ENCODE measurements at places on chromosomes 7 and 10.

GRCh38 chr10:132612571-132613504, 75.3 kb downstream of the INPP5A start:
- DNase-seq, result no peak

GRCh38 chr7:17632384-17632783, 307.9 kb downstream of the SNX13 start:
- DNase-seq, result no peak

GRCh38 chr10:103855424-103855823, at the start of gene SH3PXD2A:
TSS of gene SH3PXD2A (minus strand) at chr10:103855576. CDS start at chr10:103855266, 310 bp downstream.
- DNase-seq, result no peak

DNA sequence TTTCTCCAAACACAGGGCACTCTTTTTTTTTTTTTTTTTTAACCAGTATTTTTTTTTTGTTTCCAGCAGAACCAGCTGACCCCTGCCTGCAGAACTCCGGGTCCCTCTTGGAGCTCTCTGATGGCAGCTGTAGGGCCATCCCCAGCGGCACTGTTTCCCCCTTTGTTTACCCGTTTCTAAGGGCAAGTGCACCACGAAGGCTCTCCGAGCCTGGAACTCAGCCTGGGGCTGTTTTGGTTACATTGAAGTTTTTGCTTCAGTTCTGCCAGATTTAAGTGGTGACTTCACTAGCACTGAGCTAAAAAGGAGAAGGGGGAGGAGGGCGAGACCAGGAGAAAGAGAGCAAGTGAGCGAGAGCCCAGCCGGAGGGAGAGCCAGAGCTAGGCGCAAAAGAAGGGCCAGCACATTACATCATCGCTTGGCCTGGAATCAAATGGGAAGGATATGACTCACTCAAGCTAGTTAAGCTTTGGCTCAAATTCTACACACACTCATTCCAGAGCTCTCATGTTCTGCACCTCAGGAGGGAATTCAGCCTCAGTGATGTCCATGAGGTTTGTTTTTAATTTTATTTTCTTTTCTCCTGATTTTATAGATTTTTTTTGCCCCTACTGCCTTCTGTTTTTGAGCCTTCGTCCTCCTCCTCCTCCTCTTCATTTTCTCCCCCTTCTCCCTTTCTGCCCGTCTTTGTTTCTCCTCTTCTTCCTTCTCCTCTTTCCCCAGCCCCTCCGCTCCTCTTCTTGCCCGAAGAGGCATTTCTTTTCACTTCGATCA, 272.3 kb downstream of the TRIL start:
- DNase-seq, result peak; percentile 50

- DNase-seq, result no peak
These were observed 256.3 kb downstream of the GRID1 start for GRCh38 chr10:86110156-86110786.

DNA sequence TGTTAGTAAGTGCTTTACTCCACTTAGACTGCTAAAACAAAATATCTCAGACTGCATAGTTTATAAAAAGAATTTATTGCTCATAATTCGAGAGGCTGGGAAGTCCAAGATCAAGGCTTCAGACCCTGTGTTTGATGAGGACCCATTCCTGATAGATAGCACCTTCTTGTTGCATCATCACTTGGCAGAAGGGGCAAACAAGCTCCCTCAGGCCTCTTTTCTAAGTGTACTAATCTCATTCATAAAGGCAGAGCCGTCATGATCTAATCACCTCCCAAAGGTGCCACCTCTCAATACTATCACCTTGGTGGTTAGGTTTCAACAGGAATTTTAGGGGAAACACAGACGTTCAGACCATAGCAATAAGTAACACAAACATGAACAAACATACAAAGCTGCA, 55.4 kb downstream of the CRPPA start:
- DNase-seq, result no peak

DNA sequence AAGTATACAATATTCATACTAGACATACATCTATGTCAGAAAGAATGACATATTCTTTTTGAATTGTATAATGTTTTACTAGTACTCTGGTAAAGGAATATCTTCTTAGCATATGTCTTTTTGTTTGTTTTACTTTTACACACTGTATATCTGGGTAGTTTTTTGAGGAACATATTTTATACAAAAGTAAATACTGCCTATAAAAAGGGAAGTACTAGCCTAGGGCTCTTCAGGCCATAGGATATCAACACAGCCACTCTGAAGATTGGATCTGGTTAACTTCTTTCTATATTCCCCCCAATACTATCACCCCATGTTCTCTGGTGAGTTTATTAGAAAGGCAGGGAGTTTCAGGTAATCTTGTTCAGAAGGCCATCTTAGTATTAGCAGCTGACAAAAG, 134.6 kb downstream of the ZNF438 start:
- no peak for DNase-seq

DNA sequence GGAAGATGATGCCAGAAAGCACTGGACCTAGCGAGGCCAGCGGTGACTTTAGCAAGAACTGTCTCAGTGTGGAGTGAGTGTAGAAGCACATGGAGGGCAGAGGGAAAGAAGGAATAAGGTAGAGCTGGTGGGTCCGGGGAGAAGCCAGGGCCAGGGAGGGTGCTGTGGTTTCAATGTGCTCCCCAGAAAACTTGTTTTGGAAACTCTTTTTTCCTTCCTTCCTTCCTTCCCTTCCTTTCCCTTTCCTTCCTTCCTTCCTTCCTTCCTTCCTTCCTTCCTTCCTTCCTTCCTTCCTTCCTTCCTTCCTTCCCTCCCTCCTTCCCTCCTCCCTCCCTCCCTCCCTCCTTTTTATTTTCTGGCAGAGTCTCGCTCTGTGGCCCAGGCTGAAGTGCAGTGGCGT, 5.5 kb upstream of the RARRES2 start:
- no peak for DNase-seq

GRCh38 chr10:85926986-85927385, 439.6 kb downstream of the GRID1 start:
- no peak for DNase-seq

- peak; percentile 64 for DNase-seq
These were observed 153.6 kb downstream of the CELF2 start for GRCh38 chr10:11170993-11171851.

DNA sequence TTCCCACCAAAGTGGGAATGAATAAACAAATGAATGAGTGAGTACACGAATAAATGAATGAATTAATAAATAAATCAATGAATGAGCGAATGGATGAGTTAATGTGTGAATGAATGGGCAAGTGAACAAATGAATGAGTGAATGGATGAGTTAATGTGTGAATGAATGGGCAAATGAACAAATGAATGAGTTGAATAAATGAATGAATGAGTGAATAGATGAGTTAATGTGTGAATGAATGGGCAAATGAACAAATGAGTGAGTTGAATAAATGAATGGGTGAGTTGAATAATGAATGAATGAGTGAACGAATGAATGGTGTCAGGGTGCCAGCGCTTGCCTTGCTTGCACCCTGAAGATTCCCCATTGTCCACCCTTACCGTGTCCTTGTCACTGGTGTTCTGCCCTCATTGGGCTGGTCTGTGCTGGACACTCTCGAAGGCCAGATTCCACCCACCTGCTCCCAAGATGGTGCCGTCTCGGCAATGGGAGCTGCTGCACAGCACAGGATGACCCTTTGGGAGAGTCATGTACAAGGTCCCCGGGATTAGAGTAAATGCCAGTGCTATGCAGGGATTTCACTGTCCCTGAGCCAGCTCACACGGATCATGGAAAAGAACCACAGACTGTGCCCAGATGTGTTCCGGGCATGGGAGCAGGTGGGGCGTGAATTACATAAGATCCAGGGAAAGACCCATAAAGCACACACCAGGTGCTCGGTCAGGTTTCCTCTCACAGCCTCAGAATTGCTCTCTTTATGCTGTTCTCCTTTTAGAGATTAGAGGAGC, 83.2 kb downstream of the CAMK1D start:
- DNase-seq, result no peak

DNA sequence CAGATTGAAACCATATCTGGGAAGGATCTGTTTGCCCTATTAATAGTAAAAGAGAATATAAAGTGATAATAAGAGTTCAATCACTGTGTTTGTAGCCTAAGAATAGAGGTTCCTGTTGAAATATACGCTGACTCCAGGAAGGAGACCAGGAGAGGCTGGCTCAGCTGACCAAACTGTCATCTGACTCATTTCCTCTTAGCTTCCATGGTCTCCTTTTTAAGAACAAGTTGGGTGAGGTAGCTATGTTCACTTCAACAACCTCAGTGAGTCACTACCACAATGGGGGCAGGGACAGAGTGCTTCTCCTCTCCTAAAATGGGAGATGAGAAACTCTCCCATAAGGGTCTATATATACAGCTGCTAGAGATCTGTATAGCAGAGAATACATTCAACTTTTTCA, 543.3 kb downstream of the CALN1 start:
- no peak for DNase-seq

GRCh38 chr7:1149351-1149794, 10.6 kb downstream of the ZFAND2A start:
- DNase-seq, result no peak

DNA sequence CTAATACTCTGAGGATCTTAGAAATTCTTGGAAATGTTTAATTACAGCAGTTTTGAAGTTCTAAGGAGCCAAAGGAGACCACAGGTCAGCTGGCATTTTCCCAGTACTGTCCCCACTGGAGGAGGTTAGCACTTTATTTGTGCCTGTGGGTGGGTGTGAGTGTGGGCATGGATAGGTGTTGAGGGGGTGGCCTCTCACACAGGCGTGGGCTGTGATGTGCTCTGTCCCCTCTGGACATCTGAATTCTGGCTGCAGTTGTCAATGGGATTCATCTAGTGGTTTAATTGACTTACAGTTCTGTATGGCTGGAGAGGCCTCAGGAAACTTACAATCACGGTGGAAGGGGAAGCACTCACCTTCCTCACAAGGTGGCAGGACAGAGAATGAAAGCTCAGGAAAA, 135.4 kb upstream of the NAMPT start:
- no peak for DNase-seq

- DNase-seq, result no peak
These were observed 40.3 kb upstream of the ARID5B start for GRCh38 chr10:61860964-61861758.

- DNase-seq, result no peak
These were observed 89.7 kb upstream of the PDGFA start for GRCh38 chr7:609365-609764.

DNA sequence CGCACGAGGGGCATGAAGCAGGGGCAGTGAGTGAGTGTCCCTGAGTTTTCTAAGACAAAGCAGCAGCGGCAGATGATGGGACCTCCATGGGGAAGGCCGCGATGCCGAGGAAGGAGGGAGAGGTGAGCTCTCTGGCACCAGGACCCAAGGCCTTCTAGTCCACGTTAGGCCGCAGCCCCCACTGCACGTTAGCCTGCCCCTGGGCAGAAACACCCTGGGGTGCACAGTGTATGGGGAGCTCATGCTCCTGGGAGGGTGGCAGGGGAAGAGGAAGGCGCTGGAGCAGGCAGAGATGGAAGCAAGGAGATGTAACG, 97.3 kb upstream of the IKZF1 start:
- no peak for DNase-seq

GRCh38 chr10:121284936-121285335, 313.3 kb downstream of the FGFR2 start:
- no peak for DNase-seq

GRCh38 chr7:115023219-115023618, 101.3 kb downstream of the MDFIC start:
- no peak for DNase-seq

GRCh38 chr10:63110940-63111339, 22.2 kb upstream of the NRBF2 start:
- DNase-seq, result no peak

- DNase-seq, result no peak
These were observed 15.1 kb upstream of the GPR15LG start for GRCh38 chr10:84158550-84158949.

- DNase-seq, result no peak
These were observed 654.6 kb upstream of the GALNT17 start for GRCh38 chr7:70477036-70478010.

- no peak for DNase-seq
These were observed 737.2 kb upstream of the ANKRD30A start for GRCh38 chr10:36388166-36388565.

DNA sequence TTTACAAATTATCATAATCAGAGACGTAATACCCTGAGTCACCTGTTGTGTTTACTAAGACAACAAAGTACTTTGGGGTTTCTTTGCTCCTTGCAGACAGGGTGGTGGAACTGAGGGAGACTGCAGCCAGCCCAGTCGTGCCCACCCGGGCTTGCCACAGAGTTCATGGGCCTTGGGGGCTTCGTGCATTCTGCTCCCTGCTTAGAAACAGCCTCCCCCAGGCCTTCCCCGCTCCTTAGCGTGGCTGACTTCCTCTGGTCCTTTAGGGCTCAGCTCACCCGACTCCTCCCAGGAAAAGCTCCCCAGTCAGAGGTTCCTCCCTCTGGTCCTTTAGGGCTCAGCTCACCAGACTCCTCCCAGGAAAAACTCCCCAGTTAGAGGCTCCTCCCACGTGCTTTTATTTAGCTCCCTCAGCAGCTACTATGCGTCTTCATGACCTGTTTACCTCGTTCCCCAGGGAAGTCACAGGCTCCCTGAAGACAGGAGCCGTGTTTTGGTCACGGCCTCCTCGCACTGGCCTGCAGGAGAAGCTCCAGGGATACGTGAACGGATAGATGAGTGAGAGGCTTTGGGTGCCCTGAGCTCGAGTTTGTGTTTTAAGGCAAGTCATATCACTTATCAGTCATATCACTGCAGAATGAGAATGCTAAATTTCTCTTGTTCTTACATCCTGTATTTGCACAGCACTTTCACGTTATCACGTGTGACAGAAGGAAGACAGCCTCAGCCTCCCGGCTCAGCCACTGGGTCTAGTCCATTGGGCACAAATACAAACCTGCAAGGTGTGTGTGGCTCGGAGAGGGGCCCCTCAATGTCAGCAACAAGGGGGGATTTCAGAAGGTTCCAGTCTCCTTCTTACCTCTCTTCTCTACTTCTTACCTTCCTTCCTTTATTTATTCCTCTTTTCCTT, 52.7 kb upstream of the VIPR2 start:
- DNase-seq, result no peak

DNA sequence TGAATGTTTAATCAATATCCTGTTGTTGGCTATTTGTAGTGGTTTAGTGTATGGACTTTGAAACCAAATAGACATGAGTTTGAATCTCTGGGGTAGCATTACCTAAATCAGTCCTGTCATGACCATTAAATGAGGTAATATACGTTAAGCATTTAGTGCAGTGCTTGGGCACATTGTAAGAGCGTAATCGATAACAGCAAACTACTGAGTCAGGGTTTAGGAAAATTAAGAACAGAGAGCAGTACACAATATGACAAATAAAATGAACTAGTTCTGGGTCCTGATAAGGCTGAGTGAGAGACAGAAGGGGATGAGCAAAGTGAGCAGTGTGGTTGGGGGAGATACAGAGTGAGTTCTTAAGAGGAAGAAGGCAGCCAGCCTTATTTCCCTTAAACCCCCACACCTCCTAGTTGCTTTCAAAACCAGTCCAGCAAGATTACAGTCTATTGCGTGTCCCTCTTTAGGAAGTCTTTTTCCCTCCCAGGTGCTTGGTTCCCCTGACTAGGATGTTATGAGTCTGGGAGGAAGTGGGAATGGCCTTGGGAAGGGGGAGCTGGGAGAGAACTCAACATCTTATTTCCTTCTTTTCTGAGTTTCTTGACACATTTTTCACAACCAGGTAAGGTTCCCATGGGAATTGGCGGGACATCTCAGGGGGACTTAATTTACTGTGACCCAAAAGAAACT, 171.0 kb downstream of the SND1 start:
- peak; percentile 25 for DNase-seq

- DNase-seq, result peak; percentile 38
These were observed 166.2 kb downstream of the ZNF365 start for GRCh38 chr10:62540389-62540788.

Data from naive B cell (primary cell).